Posterior vena cava (tissue), 2 donors: ENCODE measurements at places on chromosomes 3 and 15. TPM values are rescaled to one million over a fixed set of nuclear protein-coding genes. Genes with fewer than 3 reads are reported as not detected.

DNA sequence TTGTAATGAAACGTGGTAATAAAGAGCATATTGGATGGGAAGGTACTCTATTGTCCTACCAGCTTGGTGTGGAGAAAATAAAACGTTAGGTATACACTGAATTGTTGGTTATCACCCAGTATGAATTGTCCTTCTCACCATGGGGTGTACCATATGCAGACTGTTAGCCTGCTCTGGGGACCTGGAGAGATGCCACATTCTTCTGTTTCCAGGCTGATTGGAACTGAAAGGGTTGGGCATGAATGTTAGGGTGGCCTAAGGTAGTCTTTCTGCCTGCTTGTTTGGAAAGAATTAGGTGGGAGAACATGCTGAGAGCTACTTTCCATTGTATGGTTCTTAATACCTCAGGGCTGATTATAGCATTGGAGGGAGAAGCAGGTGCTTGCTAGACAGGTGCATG is 340.6 kb downstream of the PTPRG start:
- no peak for DNase-seq

GRCh38 chr3:196843435-196844110 is 24.1 kb upstream of the SENP5 start:
- DNase-seq = no peak

- DNase-seq = no peak
Observed at GRCh38 chr3:45966950-45967640, 23.8 kb downstream of the CXCR6 start.

DNA sequence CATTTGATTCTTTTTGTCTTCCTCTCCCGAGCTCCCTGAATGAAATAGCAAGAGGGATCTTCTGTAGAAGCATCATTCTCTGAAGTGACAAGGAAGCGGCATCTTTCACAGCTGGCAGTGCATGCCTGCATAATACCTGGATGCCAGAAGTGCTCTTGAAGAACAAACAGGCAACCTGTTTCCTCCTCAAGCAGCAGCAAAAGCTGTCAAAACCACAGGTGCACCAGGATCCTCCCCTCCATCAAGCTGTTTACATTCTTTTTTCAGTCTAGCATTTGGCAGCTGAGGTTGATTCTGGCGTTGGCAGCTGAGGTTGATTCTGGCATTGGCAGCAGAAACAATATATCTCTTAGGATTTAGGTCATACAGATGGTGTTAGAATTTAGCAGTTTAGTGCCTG is 979.0 kb downstream of the TUSC7 start:
- DNase-seq = no peak

Gene LZTFL1
- 12.7 TPM for total RNA-seq

Gene IL5RA
- not detected for total RNA-seq

Gene BDH1
- total RNA-seq = 3.1 TPM

Gene SMCO1
- total RNA-seq = not detected

GRCh38 chr3:128727485-128727884 is 1.5 kb downstream of the RAB7A start:
- peak; percentile 36 for DNase-seq

DNA sequence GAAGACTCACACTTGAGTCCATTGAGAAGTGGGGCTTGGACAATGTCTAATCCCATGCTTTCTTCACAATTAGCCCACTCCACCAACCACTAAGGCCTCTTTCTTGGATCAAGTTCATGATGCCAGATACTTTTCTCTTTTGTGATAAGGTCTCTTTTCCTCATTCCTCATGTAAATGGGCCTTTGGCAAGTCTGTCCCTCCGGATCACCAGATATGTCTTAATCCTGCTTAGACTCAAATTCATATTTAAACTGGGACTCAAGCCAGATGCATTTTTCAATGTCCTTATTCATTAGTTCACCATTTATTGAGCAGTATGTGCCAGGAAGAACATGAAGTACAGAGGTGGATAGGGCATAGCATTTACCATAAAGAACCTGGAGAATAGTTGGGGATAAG is 671.1 kb downstream of the TBL1XR1 start:
- DNase-seq = no peak

Gene CADM2
- 0.57 TPM for total RNA-seq

- DNase-seq = no peak
Observed at GRCh38 chr3:191342006-191342405, 11.7 kb upstream of the UTS2B start.

- no peak for DNase-seq
Observed at GRCh38 chr3:192991356-192991755, 73.7 kb upstream of the MB21D2 start.

GRCh38 chr15:81981908-81982307 is 63.9 kb downstream of the MEX3B start:
- DNase-seq = no peak
